NCI-H510A treated with DMSO at 0.1 percent for 48 hours (cell line): ENCODE measurements at places on chromosomes 16 and 17.

GRCh38 chr16:17062676-17063075 is 408.1 kb downstream of the XYLT1 start:
- DNase-seq = peak; percentile 100

DNA sequence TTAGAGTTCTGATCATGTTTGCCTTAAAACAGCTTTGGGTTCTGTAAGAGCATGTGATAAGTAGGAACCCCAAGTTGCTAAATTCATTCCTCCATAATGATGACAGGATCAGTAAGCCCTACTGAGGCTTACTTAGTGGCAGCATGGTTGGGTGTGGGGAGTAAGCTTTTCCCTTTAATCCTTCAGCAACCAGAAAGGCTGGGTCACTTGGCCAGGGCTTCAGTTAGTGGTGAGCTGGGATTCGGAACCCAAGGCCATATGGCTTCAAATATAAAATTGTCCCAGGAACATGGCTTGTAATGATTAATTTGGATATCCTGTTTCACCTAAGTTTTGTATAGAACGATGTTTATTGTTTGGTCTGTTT is 850 bp downstream of the GINS3 start:
- DNase-seq = peak; percentile 9

DNA sequence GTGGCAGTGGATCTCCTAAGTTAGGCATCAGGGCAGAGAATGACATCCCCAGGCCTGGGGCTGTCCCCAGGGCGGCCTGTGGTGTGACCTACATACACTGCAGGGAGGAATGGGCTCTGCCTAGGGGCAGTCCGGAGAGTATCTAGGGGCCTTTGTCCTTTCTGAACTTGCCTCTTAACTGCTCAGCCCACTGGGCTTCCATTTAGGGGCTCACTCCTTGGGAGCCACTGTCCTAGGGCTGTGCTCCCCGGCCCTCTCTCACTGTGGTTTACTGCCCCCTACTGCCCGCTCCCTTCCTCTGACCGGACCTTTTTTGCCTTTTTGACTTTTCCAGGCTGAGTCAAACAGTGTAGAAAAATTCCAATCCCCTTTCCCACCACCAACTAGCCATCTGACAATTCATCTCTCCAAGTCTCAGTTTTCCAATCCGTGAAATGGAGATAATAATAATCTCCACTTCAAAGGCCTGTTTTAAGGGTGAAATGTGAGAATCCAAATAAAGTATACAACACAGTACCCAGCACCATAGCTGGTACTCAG is 66.8 kb downstream of the DNAH3 start:
- peak; percentile 80 for DNase-seq

DNA sequence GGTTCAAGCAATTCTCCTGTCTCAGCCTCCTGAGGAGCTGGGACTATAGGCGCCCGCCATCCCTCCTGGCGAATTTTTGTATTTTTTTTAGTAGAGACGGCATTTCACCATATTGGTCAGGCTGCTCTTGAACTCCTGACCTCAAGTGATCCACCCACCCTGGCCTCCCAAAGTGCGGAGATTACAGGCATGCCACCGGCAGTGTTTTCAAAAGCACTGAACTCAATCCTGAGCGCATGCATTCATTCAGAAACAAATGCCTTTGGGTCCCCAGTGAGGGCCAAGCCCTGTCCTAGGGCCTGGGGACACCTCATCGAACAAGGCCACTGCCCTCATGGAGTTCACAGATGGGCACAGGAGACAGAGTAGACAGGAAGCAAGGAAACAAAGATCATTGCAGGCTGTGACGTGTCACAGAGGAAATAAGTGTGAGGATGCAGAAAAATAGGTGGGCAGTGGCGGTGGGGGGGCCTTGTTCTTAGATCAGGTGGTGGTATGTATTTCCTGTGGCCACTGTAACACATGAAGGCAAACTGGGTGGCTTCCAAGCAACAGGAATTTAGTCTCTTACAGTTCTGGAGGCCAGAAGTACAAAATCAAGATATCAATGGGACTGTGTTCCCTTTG is 12.5 kb downstream of the TMEM114 start:
- DNase-seq = no peak

DNA sequence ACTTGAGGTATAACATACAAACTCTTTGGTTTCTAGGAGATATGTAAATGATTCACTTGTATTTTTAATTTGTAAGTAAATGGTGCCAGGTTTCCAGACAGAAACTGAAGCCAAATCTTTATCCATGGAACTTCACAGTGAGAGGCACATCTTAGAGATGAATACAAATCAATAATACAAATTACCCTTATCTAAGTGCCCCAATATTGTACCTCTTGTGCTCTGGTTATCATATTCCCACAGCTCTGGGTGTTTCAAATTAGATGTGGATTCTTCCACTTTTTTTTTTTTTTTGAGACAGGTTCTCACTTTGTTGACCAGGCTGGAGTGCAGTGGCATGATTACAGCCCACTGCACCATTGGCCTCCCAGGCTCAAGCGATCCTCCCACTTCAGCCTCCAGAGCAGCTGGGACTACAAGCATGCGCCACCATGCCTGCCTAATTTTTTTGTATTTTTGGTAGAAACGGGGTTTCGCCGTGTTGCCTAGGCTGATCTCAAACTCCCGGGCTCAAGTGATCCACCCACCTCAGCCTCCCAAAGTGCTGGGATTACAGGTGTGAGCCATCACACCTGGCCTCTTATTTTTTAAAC is 38.0 kb upstream of the DHX40 start:
- no peak for DNase-seq
